ENCODE measurements at places on chromosomes 7 and 10.

DNA sequence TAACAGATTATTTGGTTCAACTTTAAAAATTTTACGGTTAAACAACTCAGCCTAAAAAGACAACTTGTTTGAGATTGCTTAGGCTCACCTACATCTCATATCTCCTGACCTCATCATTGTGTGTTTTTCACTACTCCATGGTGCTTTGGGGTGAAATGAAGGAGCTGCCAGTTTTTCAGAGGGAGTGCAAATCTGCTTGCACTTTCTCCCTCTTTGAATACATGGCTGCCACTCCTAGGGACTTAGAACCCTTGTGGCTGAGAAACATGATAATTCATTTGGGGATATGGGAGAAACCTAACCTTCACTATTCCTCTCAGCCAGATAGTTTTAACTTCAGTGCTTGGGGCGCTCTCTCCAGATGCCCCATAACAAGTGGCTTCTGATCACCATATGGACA lies 2.7 kb downstream of the CCSER2 start:
- DNase-seq, result no peak

- no peak for DNase-seq
Observed at GRCh38 chr10:102279104-102279503, 33.8 kb downstream of the GBF1 start.

DNA sequence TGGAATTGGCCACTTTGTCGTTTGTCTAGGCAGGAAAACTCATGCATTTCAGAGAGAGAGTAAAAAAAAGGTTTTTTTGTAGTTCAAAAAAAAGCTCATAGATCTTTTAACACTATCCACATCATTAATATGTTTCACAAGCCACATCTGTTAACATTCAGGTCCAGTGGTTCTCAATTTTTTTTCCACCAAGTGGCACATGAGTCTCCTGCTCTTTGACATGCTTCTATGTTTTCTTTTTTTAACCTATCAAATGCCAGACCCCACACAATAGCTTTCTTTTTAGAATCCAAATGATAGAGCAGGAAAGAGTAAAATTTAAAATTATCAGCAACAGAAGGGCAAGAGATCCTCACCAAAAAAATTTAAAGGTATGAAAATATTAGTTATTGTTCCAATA lies 20.3 kb downstream of the NOD1 start:
- no peak for DNase-seq

- DNase-seq, result peak; percentile 78
Observed at GRCh38 chr7:30771174-30771879, at the start of gene MINDY4. Gene MINDY4, plus strand, starts transcription at chr7:30771417. Its CDS starts 77 bp downstream, at chr7:30771494.

DNA sequence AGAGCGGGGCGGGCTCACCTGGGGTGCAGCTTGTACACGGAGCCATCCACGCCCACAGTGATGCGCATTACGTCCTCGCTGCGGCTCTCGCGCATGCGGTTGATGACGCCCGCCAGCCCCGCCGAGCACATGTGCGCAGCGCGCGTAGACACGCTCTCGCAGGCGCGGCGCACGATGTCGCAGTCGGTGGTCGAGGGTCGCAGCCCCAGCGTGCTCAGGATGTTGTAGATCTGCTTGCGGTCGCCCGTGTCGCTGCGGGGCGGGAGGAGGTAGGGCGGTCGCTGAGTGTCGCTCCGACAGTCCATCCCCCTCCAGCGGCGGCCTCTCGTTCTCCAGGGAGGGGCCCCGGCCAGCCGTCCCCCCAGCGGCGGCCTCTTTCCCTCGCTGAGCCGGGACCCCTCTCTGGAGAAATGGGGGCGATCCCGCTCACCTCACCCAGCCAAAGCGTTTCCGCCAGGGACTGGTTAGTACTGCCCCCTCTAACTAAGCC lies 4.4 kb upstream of the MYL7 start:
- peak; percentile 40 for DNase-seq
